ENCODE measurements at places on chromosomes 6 and 20.

GRCh38 chr20:43844778-43845614, 69.7 kb upstream of the TOX2 start:
- DNase-seq: no peak

GRCh38 chr6:1267057-1267732, 44.7 kb upstream of the FOXQ1 start:
- DNase-seq: no peak

DNA sequence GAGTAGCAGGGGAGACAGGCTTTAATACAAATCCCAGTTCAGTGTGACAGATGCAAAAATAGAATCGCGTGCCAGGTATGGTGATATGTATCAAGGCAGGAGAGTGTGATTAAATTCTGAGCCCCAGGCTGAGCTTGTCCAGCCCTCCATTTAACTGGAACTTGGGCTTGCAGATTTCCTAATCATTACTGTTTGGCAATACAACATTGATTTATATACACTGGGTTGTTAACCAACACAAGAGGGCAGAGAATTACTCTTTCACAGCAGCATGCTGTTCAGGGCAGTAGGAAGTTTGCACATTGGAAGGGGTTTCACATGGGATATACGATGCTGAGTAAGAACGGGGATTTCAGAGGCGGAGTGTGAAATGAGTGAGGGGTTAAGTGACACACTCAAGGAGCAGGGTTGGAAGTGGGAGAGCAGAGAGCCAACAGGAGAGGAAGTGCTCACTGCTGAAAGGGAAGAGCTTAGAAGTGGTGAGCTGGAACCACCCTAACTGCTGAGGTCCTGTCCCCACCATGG, 70.8 kb upstream of the ATXN1 start:
- no peak for DNase-seq

DNA sequence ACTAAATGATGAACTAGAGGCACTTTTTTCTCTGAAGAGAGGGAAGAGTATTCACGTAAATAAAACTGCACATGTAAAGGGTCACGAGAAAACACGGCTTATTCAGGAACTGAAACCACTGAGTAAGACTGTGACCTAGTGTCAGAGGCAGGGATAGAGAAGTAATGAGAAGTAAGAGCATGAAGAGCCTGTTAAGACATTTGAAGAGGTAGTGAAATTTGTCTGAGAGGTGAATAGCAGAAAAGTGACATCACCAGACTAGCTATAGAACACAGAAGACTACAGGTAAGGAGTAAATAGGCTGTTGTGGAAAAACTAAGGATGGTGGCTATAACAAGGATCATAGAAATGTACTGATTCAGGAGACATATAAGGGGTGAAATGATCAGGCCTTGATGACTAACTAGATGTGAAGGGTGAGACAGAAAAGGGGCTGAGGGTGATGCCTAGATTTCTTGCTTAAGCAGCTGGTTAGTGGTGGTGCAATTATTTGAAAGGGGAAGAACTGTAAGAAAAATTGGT, 76.8 kb downstream of the REV3L start:
- DNase-seq: no peak

GRCh38 chr20:8398263-8399051, 266.4 kb downstream of the PLCB1 start:
- DNase-seq: no peak

DNA sequence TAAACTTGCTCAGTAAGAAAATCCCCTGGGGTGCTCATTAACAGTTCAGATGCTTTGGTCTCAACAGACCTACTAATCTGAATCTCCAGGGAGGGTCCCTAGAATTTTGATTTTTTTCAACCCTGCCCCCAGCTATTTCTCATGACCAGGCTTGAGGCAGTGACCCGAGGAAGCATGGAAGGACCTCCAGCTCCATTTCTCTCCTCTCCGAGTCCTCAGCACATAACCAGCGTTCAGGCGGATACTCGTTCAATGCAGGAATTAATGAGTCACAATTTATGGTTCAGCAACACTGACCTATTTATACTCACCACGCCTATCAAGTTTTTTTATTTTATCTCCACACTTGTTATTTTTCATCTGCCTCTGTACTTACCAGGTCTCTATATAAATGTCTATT, 369.2 kb upstream of the CDH4 start:
- DNase-seq: no peak

DNA sequence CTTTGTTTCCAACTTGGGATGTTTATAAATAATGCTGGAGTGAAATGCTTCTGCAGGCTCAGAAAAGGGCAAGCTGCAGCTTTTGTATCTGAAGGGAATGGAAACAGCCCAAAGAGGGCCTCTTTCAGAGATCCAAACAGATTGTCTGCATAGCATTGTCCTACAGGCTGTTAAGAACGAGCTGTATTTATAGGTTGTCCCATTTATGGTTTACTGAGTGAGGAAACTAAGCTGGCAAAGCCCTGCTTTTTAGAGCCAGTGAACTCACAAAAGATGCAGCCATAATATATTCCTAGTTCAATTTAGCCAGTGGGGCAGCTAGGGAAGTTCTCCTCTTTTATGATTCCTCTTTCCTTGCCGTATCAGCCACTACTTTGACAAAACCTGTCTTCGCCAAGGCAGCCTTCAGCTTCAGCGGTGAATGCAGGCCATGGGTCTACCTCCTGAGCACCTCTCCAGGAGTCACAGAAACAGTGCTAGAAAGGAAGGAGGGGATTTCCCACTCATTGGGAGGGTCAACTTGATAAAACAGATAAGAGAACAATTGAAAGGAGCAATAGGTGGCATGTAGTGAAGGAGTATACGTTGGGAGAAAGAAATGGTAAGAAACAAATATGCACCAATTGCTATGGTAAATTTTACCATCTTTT, 15.0 kb downstream of the KIAA0319 start:
- DNase-seq: no peak

DNA sequence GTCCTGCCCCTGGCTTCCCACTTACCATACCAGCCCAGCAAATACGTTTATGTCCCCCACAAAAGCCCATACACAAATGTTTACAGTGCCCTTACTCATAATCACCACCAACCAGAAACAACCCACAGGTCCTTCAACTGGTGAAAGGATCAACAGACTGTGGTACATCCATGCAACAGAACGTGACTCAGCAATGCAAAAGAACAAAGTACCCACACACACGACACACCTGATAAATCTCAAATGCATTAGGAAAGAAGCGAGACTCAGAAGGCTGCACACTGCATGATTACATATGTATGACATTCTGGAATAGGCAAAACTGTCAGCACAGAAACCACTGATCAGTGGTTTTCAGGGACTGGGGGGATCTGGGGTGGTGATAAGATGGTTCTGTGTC, 20.5 kb downstream of the NCR2 start:
- no peak for DNase-seq

- no peak for DNase-seq
Measured at GRCh38 chr20:43988867-43989266, 74.2 kb downstream of the TOX2 start.

DNA sequence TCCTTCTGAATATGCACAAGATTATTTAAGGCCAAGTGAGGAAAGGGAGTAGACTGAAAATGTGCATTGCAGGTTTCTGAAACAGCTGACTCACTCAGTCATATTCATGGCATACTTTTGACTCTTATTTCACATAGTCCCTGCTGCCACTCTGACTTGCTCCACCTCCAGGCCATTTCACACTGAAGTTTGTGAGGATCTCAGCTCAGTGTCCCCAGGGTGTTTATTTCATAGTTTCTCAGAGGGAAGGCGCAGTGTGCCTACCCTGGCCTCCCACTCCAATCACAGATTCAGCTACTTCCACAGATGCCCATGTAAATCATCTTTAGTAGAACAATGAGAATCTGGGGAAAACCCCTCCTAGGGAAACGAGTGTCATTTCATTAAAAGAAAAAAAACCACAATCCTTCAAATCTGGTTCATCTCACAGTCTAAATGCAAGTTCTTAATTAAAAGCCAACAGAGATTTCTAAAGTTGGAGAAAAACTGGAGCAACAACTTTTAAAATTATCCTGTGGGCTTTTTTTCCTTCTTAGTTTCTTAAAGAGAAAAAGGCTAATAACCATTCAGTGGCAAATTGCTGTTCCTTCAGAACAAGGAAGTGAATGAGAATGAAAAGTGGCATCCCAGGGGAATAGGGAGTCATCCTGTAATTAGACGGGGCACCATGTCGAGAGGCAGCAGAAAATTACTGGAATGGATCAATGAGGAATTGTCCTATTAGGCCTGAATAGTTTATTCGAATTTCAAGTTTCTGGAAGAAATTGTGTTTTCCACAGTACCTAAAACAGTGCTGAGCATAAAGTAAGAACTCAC, 133.6 kb downstream of the TFAP2B start:
- no peak for DNase-seq

DNA sequence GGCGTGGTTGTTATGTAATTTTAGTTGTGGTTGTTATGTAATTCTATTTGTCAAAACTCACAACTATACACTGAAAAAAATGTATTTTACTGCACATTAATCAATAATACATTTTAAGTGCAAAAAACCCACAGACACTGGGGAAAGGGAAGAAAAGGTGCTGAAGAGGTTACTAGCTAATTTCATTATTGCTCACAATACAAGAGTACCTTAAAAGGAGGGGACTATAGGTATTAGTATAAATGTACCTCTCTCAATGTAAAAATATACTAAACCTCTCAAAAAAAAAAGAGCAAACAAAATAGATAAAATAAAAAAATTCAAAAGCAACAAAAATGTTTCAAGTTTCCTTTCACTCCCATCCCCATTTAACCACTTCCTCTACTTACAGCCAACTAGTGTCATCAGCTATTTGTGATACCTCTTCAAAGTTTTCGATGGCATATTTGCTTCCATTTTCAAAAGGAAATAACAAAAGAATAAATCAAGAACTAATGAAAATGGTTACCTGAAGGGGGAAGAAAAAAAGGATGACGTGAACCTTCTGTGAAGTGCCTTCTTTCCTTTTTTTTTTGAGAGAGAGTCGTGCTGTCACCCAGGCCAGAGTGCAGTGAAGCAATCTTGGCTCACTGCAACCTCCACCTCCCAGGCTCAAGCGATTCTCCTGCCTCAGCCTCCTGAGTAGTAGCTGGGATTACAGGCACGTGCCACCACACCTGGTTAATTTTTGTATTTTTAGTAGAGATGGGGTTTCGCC, 30.2 kb downstream of the RANBP9 start:
- no peak for DNase-seq

- no peak for DNase-seq
Measured at GRCh38 chr6:27290850-27291208, 21.2 kb downstream of the POM121L2 start.

- DNase-seq: no peak
Measured at GRCh38 chr6:131937703-131938631, 13.2 kb downstream of the CCN2 start.

DNA sequence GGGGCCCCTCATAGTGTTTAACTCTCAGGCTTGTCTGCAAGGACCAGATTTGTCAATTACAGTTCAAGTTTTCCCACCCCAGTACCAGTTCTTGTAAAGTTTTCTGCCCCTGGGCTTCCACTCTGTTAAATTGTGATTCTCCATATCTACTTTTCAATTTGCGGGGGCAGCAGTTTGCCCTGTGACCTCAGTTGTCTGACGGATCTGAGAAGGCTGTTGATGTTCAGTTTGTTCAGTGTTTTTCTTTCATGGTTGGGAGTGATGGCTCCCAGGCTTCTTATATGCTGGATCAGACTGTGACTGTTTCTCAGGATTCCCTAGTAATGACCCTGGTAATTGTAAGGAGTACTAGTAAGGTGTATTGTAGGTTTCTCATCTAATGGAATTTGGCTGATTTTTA, 101.0 kb upstream of the GGTLC1 start:
- no peak for DNase-seq

DNA sequence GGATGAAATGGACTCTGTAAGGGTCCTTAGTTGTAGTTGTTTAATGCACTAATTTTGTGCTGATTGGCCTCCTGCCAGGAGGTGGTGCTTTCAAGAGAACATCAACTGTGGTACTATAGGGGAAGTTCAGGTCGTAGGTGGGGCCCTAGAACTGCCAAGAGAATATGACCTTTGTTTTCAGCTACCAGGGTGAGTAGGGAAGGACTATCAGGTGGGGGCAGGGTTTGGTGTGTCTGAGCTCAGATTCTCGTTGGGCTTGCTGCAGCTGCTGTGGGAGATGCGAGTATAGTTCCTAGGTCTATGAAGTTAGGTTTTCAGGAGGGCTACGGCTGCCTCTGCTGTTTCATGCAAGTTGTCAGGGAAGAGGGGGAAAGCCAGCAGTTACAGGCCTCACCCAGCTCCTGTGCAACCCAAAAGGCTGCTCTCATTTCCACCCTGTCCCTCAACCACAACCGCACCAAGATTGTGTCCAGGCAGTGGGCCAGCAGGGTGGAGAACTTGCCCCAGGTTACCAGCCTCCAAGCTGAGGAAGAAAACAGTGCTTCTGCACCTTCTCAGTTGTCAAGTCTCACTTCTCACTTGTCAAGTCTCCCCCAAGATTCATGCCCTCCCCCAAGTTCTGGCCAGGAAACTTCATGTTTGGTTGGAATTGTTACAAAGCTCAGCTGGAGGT, 626.5 kb upstream of the MAP3K7 start:
- no peak for DNase-seq

- DNase-seq: peak; percentile 24
Measured at GRCh38 chr6:120077489-120077888, 727.9 kb upstream of the MAN1A1 start.

DNA sequence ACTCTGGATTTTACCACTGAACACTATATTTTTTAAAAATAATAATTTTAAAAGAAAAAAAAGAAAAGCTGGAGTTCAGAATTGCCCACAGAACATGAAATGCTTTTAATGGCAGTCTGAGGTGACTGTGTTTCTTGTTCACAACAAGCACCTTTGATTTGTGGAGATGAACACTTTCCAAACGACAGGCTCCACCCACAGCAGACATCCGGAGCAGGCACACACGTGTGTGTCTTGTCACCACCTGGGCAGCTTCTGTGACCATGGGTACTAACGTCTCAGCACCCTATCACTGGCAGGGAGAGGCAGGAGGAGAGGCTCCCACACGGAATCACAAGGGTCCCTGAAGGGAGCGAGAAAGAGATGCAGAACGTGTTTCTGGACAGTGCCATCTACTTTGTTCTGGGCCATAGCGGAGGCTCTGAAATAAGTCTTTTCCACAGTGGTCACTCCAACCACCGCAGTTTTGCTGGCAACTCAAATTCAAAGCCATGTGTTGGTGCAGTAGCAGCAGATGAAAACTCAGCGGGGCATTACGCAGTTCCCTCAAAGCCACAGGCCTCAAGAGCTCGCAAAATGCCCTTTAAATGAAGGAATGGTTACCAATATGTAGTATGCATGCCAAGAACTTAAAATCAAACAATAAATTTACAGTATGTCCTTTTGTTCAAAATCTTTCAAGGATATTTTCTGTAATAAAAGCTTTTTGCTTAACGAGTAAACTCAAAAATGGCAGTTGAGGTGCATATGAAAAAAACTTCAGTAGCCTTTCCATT, 242.2 kb downstream of the FOXC1 start:
- DNase-seq: no peak

DNA sequence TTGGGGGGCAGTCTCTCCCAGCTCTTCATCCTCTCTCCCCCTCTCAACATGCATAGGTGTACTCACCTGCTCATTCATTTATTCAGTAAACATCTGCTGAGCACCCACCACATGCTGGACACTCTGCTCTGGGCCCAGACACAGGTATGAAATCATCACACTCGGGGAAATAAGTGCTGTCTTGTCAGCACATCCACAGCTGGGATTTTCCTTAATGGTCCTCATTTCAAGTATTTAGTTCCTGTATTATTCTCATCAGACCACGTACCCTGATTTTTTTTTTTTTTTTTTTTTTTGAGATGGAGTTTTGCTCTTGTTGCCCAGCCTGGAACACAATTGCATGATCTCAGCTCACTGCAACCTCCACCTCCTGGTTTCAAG, 19.4 kb downstream of the RAB5IF start:
- DNase-seq: no peak

- DNase-seq: no peak
Measured at GRCh38 chr20:6700563-6701329, 66.7 kb upstream of the BMP2 start.
